ENCODE measurements at places on chromosomes 7 and 10.
A peak's percentile ranks its signal among the peaks of the same experiment; 100 is the strongest.

GRCh38 chr7:131352032-131352431 lies 24.4 kb downstream of the MKLN1 start:
- DNase-seq, result no peak

DNA sequence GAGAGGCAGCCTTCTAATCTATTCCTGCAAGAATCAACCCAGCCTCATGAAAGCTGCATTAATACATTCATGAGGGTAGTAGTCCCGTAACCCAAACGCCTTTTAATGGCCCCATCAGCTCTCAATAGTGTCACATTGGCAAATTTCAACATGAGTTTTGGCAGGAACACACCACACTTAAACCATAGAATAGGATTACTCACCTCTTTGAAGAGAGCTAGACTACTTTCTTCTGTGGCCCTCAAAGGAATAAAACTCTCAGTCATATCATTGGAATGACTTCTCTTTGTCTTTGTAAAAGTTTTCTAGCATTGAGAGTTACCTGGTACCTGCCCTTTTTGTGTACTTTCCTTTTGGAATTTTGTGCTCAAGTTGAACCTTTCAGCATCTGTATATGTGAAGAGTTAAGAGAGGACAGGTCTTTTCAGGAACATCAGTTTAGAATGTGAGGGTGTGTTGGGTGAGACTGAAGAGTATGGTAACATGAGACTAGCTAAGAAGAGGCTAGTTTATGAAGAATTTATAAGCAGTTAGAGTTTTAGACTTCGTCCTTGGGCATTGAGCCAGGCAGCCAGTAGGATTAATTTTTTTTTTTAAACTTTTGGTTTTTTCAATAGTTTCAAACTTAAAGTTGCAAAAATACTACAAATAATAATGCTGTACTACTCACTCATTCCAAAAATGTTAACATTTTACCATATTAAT lies 92.6 kb downstream of the MLLT10 start:
- DNase-seq, result no peak

DNA sequence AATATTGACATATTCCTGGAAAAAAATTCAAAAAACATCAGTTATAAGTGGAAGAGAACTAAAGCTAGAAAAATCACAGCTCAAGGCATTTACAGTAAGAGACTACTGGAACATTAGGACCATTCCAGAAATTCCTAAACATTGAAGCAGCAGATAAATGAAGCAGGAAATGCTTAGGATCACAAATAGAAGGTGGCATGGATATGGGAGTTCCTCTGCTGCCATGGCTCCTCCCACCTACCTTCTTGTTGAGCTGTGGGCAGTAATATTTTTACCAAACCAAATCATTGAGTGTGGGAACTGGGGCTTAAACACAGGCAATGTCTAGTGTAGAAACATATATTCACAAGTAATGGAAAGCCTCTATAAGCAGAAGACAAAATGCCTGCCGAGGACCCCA lies 292.8 kb downstream of the ANKRD7 start:
- no peak for DNase-seq

DNA sequence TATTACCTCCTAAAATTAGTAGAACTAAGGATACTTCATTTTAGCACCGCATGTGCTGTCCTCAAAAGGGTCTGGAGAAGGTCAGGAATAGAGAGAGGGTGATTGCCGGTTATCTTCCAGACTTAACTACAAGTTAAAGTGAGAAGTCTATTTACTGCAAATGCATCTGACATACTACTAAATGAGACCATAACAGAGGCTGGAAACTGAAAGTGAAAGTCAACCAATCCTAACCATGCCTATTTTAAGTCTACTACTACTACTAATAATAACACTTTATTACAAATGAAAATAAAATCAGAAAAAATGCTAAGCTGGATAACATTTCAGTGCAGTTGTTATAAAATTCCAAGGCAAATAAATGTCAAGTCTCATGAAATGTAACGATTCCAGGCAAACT lies 244.7 kb downstream of the KIF20B start:
- no peak for DNase-seq

GRCh38 chr7:45606931-45607330 lies 32.8 kb downstream of the ADCY1 start:
- DNase-seq, result no peak

- no peak for DNase-seq
Observed at GRCh38 chr7:158248816-158249215, 338.8 kb downstream of the PTPRN2 start.

DNA sequence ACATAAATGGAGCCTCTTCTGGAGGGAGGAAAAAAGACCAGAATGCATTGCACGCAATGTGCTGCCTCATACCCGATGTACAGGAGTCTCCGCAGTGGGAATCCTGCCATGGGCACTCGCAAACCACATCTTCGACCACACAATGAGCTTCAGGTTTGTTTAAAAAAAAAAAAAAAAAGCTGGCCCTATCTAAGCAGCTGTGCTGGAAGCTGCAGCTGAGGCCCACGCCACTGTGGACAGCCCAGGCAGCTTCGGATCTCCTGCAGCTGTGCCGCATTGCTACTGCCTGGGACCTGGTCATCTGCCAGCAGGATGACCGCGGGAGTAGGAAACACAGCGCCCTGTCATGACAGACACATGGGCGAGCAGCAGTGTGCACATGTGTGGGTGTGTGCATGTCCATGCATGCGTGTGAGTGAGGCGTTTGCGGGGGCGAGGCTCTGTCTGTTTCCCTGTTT lies 26.0 kb downstream of the EN2 start:
- DNase-seq, result no peak

GRCh38 chr10:124001391-124002148 lies 91.8 kb downstream of the CHST15 start:
- no peak for DNase-seq

GRCh38 chr10:22491480-22491879 lies 146.2 kb downstream of the SPAG6 start:
- DNase-seq, result no peak

- no peak for DNase-seq
Observed at GRCh38 chr10:103572347-103573204, 79.1 kb downstream of the NEURL1 start.

DNA sequence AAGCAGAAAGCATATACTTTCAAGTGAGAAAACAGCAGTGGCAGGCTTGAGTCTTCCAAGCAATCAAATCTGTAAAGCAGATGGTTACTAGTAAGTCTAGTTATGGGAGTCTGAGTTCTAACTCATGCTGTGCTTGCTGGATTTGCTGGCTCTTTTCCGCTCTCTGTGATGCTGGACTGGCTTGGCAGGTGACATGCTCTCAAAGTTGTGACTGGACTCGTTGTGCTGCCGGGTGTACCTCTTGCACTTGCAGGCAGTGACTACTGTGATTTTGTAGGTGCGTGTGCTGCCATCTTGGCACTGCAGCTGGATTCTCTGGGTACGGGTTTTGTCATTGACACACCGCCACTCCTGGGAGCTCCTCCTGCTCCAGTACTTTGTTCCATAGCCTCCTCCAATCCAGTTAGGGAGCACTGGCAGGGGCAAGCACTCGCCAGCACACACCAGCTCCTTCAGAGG lies 3.1 kb downstream of the SOSTDC1 start:
- DNase-seq, result no peak

GRCh38 chr10:33519130-33519860 lies 184.8 kb upstream of the NRP1 start:
- no peak for DNase-seq

DNA sequence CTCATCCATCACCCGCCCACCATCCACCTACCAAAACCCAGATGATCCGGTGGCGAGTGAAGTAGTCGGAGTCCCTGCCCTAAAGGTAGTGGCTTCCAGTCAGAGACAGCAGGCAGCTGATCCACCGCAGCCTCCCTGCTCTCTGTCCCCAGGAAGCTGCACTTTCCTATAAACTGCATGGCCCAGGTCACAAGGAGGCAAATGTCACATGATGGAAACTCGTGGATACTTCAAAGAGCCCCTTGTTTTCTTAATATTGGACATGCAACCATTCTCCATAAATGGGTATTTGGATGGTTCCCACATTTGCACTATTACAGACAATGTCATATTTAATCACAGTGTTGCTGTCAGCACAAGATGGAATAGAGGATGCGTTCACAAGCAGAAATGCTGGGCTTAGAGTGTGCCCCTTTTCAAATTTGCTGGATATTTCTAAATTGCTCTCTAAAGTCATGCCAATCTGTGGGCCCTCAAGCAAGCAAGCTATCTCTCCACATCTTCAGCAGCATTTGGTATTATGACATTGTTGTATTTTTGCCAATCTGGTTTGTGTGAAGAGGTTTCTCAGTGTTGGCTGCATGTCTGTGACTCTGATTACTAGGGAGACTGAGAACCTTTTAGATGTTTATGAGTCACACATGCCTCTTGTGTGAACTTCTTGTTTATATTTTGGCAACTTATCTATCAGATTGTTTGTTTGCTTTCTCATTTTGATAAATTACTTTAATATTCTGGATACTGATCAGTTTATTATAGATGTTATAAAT lies 822.0 kb downstream of the TNS3 start:
- no peak for DNase-seq

DNA sequence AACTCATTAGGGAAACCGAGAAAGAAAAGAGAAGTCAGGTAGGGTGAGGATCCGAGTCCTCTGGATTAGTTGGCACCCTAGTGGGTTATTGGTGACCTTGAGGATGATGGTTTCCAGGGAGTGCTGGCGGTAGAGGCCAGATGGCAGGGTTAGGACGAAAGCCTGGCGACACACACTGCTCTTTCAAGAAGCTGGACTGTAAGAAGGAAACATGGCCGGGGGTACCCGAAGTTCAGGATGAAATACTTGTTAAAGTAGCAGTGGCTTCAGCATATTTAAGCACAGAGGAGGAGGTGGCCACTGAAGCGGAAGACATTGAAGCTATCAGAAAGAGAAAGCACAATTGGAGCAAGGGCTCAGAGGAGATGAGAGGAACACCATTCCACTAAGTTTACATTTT lies 224.6 kb downstream of the RELN start:
- DNase-seq, result no peak

DNA sequence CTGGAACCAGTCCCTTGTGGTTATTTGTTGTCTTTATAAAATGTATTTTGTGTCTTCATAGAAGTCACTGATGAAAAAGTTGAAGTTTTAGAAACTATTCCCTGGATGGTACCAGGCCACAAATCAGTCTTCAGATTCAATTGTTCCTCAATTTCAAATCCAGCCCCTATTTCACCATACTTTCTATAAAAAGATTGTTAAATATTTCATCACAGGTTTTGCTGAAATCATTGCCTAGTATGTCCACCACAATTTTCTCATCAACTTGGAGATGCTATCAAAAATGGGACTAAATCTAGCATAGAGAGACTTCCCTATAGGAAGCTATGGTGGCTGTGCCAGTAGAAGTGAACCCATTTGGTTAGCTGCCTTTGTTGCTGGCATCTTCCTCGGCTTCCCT lies 118.5 kb downstream of the RAB18 start:
- no peak for DNase-seq

- no peak for DNase-seq
Observed at GRCh38 chr7:106236065-106236464, 48.7 kb downstream of the NAMPT start.

- peak; percentile 8 for DNase-seq
Observed at GRCh38 chr7:44377681-44378421, 52.5 kb upstream of the CAMK2B start.

- no peak for DNase-seq
Observed at GRCh38 chr10:7945469-7946187, 108.9 kb upstream of the GATA3 start.

- DNase-seq, result no peak
Observed at GRCh38 chr7:142817506-142817905, 37.4 kb upstream of the EPHB6 start.

- no peak for DNase-seq
Observed at GRCh38 chr7:80316811-80317210, 182.2 kb downstream of the GNAI1 start.

GRCh38 chr10:47060356-47060755 lies 149.1 kb downstream of the PTPN20 start:
- DNase-seq, result no peak

GRCh38 chr10:47061776-47062175 lies 150.5 kb downstream of the PTPN20 start:
- no peak for DNase-seq

DNA sequence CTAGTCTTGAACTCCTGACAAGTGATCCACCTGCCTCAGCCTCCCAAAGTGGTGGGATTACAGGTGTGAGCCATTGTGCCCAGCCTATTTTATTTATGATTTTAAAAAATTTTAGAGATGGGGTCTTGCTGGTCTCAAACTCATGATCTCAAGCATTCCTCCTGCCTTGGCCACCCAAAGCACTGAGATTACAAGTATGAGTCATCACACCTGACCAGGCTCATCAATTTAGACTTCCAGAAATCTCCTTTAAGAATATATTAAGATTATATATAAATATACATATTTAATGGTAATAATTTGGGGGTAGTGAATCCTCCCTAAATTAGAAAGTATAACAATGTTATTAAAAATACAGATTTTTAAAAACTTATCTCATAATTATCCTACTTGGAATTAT lies 29.1 kb downstream of the LAMB1 start:
- no peak for DNase-seq

GRCh38 chr10:110756876-110757275 lies 112.7 kb downstream of the RBM20 start:
- DNase-seq, result no peak

- DNase-seq, result no peak
Observed at GRCh38 chr7:36032361-36032818, 120.7 kb upstream of the EEPD1 start.

GRCh38 chr7:102287981-102288278 lies 1.3 kb downstream of the SH2B2 start:
- DNase-seq, result no peak

DNA sequence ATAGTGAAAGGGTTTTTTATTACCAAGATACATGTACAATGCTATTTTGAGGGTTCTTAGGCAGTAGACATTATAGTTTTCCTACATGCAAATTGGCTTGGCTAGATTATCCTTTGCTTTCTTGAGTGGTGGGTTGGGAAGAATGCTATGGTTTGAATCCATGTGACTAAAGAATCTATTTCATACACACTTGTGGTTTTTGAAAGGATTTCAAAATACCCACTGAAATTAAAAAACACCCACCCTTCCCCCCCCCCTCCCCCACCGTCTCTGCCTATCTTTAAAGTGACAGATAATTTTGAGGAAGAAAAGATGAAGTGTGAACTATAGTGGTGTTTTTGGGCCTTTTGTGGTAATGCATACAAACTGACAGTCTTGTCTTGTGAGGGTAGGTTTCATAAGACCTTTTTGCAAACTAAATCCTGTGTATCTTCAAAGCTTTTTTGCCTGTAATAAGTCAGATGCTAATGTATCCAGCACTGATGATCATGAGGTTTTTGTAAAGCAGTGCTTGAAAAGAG lies 90.9 kb downstream of the TPST1 start:
- DNase-seq, result no peak

GRCh38 chr10:69897432-69897831 lies 95.7 kb downstream of the COL13A1 start:
- no peak for DNase-seq

DNA sequence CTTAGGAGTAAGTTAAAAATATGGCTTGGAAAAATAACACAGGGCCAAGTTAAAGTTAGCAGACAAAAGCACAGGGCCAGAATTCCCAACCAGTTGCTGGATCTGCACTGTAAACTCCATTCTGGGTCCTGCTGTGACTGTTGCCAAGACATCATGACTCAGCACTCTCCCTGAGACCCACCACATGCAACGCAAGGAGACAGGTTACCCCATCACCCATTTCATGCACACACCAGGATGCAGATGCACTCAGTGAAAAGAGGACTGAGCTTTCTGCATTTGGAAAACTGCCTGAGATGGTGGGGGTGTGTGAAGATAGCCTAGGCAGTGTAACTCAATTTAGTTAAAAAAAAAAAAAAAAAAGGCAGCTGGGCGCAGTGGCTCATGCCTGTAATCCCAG lies 97.6 kb upstream of the ZNF438 start:
- no peak for DNase-seq

GRCh38 chr7:43362652-43363034 lies 220.3 kb upstream of the STK17A start:
- DNase-seq, result peak; percentile 61

All from NCI-H1105 (cell line).